ENCODE measurements at places on chromosomes 13 and 19.
A peak's percentile ranks its signal among the peaks of the same experiment; 100 is the strongest.

DNA sequence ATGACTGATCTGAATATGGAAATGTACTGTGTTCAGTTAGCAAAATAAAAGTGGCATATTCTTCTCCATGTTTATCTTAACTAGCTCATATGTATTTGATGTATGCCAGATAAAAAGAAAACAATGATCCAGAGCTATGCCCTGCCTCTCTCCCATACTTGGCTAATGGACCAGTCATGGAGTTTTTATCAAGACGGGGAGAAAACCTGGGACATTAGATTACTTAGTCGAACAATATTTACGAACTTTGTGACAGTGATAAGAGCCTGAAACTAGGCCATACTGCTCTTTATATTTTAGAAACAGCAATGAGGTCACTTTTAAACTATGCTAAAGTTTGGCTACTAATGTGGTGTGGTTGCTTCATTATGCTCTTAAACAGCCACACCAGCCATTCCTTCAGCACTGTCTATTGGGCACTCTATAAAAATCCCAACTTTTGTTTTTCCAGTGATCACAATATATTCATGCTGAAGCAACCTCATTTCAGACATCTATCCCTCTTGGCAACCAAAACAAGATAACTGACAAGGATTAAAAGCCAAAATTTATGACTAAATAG is 265.0 kb downstream of the FGF14 start:
- no peak for DNase-seq

GRCh38 chr13:52378312-52378711 is 27.7 kb downstream of the THSD1 start:
- DNase-seq = no peak

GRCh38 chr13:33355201-33355895 is 69.8 kb upstream of the STARD13 start:
- DNase-seq = no peak

- DNase-seq = no peak
Measured at GRCh38 chr19:2656533-2656932, 46.0 kb downstream of the GNG7 start.

GRCh38 chr19:30498707-30499106 is 126.5 kb downstream of the ZNF536 start:
- DNase-seq = no peak

DNA sequence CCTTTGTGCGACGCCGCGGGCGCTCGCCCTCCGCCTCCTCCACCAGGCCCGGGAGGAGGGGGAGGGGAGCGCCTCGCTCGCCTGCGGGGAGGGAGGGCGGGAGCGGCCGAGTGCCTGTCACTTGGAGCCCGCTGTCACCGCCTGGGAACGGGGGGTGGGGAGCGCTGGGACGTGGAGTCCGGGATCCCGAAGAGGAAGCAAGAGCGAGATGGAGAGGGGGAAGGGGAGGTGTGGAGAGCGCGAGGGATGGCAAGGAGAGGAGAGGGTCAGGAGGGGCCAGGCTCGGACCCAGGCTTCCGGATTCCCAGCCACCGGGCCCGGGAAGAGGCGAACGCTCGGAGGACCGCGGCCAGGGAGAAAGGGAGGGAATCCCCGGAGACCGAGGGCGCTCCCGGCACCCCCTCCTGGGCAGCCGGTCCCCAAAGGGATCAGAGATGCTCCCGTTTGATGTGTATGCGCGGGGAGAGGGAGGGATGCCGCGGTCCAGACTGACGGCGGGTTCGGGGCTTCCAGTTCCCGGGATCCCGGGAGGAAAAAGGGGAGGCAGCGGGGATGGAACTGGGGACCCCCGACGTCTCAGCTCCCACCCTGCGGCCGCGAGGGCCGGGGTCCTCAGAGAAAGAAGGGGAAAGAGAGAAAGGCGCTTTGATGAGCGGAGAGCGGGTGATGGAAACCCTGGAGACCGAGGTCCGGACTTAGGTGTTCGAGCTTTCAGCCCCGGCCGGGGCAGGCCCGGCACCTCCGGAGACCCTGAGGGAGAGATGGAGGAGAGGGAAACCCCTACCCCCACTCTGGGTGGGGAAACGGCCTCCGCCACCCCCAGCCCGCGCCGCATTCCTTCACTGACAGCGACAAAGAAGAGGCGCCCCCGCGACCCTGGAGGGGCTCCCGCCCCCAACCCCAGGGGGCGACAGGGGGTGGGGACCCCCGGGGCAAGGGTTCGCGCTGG is 4.7 kb upstream of the DPF1 start:
- no peak for DNase-seq

DNA sequence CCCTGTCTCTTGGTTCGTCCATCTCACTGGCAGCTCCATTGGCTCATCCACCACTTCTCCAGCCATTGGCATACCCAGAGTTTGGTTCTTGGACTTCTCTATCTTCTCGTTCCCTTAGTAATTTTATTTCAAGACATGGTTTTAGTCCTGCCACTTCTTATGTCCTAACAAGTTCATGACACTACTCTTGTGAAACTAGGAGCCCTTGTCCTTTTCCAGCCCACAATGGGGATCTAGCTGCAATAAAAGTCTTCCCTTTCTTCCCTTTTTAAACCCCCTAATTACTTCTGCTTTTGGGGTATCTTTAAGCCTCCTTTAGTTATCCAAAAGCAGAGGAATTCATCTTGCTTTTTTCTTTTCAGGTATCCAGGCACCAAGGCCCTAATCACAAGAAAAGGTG is 2.9 kb upstream of the RCBTB2 start:
- no peak for DNase-seq

GRCh38 chr19:4660181-4660791 is 9.9 kb downstream of the MYDGF start:
- DNase-seq = peak; percentile 20

GRCh38 chr13:111929036-111929616 is 137.8 kb upstream of the SOX1 start:
- DNase-seq = no peak

DNA sequence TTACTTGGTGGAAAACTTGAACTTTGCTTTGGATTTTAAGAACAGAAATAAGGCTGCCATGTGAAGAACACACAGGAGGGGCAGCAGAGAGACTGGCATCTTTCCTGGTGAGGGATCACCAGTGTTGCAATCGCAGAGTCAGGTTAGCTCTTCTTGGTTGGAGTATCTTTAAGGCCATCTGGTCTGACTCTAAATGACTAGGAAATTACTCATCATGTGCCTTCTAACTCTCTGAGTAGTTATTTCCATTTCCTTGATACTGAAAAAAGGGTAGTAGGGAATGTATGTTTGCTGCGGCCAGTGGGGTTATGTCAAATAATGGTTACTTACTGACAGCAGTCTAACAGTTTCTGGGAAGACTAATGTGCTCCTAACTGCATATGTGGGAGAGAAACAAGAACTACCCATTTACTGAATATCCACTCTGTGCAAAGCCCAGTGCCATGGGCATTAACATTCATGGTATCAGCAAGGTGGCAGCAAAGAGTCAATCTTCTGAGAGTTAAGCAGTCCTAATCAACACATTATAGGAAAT is 122.1 kb downstream of the COG6 start:
- peak; percentile 33 for DNase-seq

GRCh38 chr13:46615888-46616531 is 63.0 kb downstream of the LRCH1 start:
- no peak for DNase-seq

- DNase-seq = no peak
Measured at GRCh38 chr19:4598712-4599111, 39.2 kb upstream of the SEMA6B start.

GRCh38 chr19:41064974-41065569 is 23.2 kb upstream of the CYP2A13 start:
- no peak for DNase-seq

- no peak for DNase-seq
Measured at GRCh38 chr13:87524775-87525174, 146.4 kb upstream of the SLITRK5 start.

- DNase-seq = no peak
Measured at GRCh38 chr13:57629391-57629804, 2.1 kb upstream of the PCDH17 start.

DNA sequence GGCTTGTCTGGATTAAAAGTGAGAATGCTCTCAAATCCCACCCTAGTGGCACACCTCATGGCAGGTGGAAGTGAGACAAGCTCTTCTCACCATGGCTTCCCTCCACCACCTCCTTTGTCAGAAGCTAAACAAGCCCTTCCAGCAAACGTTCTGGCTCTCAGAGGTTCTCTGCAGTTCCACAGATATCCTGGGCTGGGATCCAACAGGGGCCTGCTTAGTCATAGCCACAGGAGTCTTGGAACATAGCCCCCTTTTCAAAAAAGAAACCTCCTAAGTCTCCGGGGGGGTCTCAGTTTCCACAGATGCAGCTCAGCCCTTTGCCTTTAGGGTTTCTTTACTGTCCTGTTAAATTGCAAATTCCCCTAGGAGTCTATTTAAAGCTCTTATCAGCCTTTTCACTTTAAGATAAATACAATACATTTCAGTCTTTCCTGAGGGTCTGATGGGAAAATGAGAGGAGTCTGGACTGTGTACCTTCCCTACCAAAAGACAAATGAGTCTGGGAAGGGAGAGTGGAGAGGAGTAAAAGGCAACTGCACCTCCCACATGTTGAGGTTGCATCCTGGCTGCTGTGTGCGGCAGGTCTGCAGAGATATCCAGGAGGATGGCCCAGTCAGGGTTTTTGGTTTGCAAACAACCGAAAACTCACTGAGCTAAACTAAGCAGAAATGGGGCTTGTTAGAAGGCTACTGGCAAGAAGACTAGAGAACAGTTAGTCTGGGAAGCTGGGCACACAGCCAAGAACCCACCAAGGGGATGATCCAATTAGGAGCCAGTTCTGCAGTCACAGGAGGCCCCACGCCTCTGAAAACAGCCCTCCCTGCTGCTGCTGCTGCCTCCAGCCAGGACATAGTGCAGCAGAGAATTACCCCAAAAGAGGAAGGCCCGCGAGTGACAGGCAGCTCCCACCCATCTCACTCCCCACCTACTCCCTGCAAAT is 41.4 kb upstream of the SERP2 start:
- no peak for DNase-seq

DNA sequence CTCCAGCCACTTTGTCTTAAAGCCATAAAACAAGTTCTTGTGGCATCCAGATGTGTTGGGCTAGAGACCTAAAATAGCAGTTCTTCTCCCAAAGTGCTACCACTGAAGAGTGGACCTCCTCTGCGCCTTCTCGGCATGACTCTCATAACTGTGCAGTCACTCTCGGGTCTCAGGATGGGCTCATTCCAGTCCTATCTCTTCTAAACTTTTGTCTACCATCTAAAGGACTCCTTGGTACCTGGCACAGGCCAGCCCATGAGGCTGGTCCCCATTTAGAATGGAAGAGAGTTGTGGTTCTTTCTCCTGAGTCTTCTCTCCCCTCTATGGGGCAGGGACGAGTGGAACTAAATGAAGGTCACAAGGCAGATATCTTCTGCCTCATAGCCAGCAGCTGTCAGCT is 272.0 kb upstream of the TMTC4 start:
- no peak for DNase-seq

DNA sequence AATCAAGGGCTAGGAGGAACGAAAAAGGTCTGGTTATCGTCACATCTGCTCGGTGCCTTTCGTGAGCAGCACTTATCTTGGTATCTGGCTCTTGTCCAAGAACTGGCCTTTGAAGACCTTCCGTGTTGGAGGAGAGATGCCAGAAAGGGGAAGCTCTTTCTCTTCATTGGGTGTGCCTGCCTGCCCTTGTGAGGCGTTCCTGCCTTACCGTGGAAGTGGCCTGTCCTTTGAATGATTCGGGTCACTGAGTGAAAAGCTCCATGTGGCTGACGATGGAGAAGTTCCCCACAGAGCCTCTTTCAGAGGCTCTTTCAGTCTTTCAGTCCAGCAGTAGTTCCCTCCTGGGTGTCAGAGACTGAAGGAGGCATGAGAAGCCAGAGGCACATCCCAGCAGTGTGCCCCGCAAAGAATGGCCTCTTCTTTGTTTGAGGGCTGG is 121.5 kb upstream of the SLC10A2 start:
- DNase-seq = no peak

DNA sequence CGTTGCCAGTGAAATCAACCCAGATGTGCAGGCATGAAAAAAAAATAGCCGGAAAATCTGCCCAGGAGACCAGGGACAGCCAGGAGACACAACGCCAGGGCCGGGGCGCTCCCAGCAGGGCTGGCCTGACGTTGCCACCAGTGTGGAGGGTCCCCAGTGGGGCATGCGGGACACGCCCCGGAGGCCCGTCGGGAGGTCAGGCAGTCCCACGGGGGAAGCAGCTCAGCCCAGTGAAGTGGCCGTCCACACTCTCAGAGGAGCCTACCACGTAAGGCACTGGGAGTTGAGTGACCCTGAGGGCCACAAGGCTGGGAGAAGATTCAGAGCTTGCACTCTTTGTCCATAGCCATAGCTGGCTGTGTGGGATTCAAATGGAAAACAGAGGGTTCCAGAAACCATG is 53.2 kb upstream of the GAS6 start:
- no peak for DNase-seq

DNA sequence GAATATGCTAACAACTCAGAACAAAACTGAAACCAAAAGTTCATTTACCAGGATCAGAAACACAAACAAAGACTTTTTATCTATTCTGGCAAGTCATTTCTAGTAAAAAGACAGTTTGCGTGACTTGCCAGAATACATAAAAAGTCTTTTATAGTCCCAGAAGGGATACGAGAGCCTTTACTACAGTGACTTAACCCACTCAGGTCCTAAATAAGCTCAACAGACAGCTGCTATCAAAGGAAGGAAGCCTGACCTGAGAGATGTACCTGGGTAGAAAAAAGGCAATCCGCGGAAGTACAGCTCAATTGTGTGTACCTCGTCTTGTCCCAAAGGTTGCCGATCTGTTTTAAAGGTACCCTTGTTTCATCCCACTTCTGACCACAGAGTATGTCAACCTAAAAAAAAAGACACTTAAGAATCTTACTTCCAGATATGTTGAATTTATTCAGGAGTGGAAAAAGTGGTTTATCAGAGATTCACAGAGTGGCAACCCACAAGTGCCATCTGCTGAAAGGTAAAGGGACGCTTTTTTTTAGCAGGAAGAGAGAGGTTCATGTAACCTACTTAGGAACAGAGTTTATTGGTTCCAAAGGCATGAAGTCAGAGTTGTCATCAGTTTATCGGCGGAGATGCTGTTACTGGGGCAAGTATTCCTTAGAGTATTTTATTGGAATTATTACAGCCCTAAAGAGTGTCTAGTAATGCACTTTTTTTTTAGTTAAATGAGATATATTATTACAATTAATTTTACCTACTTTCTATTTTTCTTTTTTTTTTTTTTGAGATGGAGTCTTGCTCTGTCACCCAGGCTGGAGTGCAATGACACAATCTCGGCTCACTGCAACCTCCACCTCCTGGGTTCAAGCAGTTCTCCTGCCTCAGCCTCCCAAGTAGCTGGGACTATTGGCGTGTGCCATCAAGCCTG is 69.7 kb upstream of the C1QTNF9B start:
- DNase-seq = peak; percentile 41

GRCh38 chr19:56732976-56733375 is 61.4 kb upstream of the ZNF835 start:
- no peak for DNase-seq

Measured in CD4-positive, alpha-beta T cell treated with Interleukin-6 for 4 hours (primary cell).